GM04503 (cell line): ENCODE measurements at places on chromosomes 1 and 21.

GRCh38 chr1:6523566-6523965, 30.7 kb downstream of the NOL9 start:
- DNase-seq, result no peak

- DNase-seq, result no peak
These were observed 18.0 kb upstream of the GRHL3 start for GRCh38 chr1:24300971-24301784.

- DNase-seq, result no peak
These were observed 10.4 kb downstream of the TFF2 start for GRCh38 chr21:42340187-42341050.

DNA sequence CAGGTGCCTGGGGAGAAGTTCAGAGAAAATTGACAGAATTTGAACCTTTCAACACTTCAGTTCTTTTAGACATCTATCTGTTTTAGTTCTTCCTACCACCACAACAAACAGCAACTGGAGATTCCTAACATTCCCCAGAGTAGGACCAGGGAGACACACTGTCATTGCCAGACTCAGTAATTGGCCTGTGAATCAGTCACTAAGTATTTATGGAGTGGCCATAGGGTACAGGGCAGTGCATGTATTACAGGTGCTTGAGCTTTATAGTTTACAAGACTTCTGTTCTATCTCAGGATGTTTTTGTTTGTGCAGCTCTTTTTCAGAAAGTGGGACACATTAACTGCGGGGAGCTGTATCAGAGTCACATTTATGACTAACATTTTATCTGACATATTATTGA, 1.7 kb downstream of the CDC14A start:
- peak; percentile 30 for DNase-seq

GRCh38 chr1:225595452-225595851, 57.5 kb downstream of the ENAH start:
- DNase-seq, result no peak

GRCh38 chr1:109877317-109877771, 33.3 kb upstream of the CSF1 start:
- DNase-seq, result peak; percentile 97

DNA sequence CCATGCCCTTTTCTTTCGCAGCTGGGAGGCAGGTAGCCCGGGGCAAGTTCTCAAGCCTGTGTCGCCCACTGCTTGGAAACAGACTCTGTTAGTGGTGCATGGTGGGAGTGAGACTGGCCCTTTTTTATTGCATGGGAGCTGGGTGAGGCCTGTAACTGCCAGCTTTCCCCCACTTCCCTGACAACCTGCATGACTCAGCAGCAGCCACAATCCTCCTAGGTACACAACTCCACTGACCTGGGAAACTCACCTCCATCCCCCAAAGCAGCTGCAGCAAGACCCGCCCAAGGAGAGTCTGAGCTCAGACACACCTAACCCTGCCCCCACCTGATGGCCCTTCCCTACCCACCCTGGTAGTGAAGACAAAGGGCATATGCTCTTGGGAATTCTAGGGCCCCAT, 25.8 kb downstream of the PIGP start:
- DNase-seq, result no peak

GRCh38 chr1:89170170-89171066, 5.4 kb downstream of the GBP7 start:
- no peak for DNase-seq

GRCh38 chr1:182453631-182454030, 3.7 kb downstream of the RGSL1 start:
- DNase-seq, result no peak

- no peak for DNase-seq
These were observed 96.5 kb downstream of the ATP1B1 start for GRCh38 chr1:169202791-169203665.

DNA sequence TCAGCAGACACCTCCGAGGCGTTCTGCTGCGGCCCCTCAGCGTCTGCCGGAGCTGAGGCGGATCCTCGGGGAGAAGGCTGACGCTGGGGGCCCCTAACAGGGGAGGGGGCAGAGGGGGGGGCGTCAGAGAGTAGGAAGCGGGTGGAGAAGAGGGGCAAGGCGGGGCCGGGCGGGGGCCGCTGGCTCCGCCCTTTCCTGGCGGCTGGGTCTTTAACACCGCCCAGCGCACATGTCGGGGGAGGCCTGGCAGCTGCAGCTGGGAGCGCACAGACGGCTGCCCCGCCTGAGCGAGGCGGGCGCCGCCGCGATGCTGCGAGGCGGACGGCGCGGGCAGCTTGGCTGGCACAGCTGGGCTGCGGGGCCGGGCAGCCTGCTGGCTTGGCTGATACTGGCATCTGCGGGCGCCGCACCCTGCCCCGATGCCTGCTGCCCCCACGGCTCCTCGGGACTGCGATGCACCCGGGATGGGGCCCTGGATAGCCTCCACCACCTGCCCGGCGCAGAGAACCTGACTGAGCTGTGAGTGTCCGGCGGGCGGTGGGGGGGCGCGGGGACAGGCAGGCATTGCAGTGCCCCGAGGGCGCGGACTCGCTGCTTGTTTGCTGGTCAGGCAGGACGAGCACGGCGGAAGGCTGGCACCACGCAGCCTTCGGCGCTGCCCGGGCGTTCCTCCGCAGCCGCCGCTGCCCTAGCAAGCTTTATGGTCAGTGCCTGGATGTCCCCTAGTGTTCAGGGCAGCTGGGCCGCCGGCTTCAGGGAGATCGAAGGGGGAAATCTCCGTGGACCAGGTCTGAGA, at the start of gene NTRK1:
Gene NTRK1, plus strand, starts transcription at position 238 of the 796 bp plus-strand sequence. Its CDS starts 70 bp downstream, at position 308.
- DNase-seq, result no peak

DNA sequence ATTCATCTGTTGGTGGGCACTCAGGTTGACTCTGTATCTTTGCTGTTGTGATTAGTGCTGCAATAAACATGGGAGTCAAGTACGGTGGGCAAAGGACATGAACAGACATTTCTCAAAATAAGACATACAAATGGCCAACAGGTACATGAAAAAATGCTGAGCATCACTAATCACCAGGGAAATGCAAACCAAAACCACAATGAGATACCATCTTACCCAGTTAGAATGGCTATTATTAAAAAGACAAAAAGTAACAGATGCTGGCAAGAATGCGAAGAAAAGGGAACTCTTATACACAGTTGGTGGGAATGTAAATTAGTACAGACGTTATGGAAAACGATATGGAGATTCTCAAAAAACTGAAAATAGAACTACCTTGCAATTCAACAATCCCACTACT, 98.9 kb downstream of the TMEM53 start:
- no peak for DNase-seq

- no peak for DNase-seq
These were observed 4.3 kb upstream of the C1QTNF12 start for GRCh38 chr1:1250786-1251284.

DNA sequence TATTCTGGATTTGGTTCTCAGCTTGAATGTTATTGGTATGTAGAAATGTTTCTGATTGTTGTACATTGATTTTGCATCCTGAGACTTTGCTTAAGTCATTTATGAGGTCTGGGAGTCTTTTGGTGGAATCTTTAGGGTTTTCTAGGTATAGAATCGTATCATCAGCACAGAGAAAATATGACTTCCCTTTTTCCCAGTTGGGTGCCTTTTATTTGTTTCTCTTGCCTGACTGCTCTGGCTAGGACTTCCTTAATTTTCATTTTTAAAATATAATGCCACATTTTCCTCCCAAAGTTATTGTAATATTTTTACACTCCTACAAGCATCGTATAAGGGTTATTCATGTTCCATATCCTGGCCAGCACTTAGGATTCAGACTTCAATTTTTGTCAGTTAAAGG, 111.1 kb downstream of the FNBP1L start:
- no peak for DNase-seq

DNA sequence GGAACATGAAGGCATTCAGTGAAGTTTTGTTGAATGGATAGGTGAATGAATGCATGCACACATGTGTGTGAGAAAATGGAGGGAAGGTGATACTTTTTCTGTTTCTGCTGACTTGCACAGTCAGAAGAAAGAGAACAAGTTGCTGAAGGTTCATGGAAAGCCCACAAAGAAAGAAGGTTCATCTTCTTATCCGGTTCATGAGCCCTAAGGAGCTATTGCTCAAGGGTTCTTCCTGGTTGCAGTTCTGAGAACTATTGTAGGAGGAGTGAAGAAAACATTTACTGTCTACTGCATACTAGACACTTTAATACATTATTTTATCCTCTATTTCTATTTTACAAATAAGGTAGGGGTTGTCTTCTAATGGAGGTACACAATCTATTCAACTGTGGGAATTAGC, 13.4 kb upstream of the NIBAN1 start:
- no peak for DNase-seq

GRCh38 chr21:34783815-34784214, 115.0 kb downstream of the CLIC6 start:
- no peak for DNase-seq

- no peak for DNase-seq
These were observed 35.1 kb downstream of the MSTO1 start for GRCh38 chr1:155645034-155645598.

GRCh38 chr1:12480748-12481362, 137.2 kb downstream of the DHRS3 start:
- peak; percentile 87 for DNase-seq

DNA sequence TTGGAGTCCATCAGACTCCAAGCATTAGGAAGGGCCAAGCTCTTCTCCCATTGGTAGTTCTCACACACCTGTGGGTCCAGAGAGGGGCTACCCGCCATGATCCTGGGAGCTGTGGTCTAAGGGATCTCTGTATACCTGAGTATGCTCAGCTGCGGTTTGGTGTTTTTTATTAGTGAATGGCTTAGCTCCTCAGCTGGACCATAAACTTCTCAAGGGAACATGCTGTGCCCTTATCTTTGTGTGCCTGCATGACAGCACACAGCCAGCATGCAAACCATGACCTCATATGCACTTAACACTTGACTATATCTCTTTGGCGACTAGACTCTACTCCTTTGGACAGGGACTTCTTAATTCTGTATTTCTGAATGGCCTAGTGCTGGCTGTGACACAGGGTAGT, 94.5 kb downstream of the CD58 start:
- no peak for DNase-seq

DNA sequence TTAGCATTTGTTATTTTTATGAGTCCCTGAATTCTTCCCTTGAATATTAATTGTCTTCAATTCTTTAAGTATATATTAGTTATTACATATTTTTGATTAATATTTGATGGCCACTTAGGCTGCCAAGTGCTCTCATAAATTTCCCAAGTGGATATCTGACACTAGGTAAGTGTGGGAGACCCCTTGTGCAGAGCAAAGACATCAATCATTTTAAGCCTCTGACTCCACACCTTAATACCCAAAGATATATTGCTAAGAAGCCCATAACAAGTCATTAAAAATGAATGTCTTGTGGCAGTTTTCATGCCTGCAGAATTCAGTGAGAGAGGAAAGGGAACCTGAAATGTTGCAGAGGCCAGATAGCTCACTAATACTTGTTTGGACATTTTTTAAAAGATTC, 58.4 kb upstream of the PROX1 start:
- DNase-seq, result no peak

DNA sequence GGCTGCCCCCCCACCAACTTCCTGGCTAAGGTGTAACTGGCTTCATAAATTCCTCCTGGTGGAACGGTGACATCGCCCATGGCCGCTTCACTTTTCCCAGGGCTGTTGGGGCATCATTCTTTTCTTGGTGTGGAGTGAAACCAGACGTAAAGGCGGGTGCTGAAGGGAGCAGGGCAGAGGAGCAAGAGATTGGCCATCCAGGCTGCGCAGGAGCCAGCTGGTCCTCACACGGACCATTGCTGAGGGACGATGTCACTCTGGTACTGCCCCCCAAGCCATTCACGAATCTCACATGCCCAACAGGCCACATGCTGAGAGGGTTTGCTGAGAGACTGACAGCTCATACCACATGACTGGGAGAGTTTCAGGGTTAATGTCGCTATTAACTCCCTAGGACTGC, 10.5 kb upstream of the PKP1 start:
- DNase-seq, result no peak

DNA sequence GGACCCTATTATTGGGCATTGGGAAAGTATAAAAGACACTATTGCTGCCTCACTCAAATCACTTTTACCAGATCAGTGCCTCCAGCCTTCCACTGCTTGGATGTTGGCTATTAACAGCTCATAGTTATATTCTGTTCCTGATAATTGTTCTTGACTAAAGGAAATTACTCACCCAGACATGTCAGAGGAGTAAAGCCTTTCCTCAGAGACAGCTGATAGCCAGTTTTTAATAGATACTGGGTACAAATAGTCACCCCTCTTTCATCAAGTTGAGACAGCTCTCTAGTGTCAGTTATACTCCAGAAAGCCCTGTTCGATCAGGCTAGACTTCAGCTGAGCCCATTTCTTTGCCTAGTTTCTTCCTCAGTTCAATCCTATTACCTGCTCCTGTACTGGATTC, 876.1 kb upstream of the B3GALT2 start:
- DNase-seq, result no peak

DNA sequence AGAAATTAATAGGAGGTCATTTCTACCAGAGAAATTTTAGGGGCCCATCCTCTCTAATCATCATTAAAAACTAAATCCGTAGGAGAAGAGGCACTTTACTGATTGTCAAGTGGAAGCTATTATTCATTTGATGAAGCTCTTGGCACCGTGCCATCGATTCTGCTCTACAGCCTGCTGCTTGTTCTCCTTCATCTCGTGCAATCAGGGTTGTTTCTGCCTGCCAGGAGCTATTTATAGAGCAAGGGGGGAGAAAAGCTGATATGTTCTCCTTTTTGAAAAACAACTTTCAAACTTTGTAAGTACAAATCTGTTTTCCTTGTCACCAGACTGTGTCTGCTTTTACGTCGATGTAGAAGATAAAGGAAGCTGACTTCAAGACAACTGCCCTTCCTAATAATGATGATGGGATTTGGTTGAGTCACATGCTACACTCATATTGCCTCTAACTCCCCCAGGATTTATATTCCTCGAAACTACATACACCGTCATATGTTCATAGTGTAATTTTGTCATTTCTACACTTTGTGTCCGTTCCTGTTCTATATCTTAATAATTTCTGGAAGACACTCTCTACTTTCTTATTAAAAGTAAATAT, 169.6 kb upstream of the LHX8 start:
- DNase-seq, result no peak

- DNase-seq, result no peak
These were observed 1.8 kb upstream of the WNT3A start for GRCh38 chr1:228004856-228005462.

DNA sequence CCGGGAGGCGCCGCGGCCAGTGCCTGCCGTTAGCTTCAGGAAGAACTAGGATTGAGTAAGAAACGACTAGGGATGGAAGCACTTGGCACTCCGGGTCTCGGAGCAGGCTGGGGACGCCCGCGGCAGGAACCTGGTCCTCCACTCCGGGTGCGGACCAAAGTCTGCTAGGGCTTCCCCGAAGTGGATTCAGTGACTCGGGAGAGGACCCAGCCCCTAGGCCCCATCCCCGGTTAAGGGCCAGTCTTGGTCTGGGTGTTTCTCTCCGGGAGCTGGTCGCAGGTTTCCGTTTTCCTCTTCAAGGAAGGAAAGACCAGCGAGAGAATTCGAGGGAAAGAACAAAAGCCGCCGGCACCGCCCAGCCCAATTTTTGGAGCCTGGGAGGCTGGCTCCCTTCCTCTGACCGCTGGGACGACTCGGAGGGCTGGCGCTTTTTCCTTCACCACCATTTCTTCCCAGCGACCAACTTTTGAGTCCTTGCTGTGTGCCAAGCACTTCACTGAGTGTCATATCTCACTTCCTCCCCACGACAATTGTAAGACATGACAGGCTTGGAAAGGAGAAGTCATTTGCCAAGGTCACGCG, 16.8 kb upstream of the STMN1 start:
- no peak for DNase-seq

GRCh38 chr1:117658676-117659075, 52.8 kb downstream of the TENT5C start:
- no peak for DNase-seq
